ENCODE measurements at places on chromosomes 2 and 18.
A peak's percentile ranks its signal among the peaks of the same experiment; 100 is the strongest.

DNA sequence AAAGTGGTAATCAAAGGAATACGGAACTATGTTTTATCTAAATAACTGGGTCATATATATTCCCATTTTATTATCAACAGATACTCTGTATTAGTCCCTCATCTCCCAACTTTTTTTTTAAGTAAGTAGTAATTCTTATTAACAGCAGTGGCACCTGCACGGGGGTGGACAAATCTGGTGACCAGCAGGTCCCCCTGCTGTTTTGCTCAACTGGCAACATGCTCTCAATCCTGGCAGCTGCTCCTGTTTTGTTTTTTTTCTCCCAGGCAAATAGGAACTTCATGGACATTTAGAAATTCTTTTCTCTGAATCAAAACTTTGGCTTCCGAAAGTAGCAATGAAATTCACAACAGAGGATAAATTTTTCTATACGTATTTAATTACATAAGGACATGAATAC, 193.5 kb downstream of the SS18 start:
- no peak for DNase-seq

DNA sequence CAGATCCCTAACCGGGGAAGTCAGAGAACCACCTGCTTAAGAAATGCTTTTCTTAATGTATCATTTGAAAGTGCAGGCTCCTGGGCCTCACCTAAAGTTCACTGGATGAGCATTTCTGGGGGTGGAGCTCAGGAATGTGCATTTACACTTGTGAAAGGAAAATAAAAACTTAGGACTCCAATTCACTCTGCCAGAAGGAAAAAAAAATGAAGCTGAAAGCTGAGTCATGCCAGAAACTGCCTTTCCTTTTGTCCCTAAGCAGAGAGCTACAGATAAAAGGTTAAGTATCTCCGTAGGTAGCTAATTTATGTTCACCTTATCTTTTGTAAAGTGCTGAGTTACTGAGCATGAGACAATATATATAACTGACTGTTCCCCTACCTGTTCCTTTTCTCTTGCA, 229.5 kb upstream of the MEX3C start:
- no peak for DNase-seq

DNA sequence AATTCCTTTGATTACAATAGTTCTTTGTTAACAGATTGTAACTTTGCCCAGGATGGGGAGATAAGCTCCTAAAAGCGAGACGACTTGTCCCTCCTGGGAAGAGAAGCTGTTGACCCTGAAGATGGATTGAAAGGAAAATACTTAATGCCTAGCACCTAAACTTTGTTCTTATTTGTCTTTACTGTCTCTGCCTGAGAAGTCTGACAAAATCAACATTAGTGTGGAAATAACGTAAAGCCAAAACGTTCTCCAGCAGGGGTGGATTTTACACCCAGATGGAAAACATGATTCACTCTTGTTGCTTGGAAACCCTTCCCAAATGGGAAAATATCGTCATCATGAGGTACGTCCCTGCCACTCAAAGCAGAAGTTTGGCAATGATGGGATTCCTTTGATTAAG, 450.1 kb downstream of the SLC4A3 start:
- DNase-seq, result no peak

DNA sequence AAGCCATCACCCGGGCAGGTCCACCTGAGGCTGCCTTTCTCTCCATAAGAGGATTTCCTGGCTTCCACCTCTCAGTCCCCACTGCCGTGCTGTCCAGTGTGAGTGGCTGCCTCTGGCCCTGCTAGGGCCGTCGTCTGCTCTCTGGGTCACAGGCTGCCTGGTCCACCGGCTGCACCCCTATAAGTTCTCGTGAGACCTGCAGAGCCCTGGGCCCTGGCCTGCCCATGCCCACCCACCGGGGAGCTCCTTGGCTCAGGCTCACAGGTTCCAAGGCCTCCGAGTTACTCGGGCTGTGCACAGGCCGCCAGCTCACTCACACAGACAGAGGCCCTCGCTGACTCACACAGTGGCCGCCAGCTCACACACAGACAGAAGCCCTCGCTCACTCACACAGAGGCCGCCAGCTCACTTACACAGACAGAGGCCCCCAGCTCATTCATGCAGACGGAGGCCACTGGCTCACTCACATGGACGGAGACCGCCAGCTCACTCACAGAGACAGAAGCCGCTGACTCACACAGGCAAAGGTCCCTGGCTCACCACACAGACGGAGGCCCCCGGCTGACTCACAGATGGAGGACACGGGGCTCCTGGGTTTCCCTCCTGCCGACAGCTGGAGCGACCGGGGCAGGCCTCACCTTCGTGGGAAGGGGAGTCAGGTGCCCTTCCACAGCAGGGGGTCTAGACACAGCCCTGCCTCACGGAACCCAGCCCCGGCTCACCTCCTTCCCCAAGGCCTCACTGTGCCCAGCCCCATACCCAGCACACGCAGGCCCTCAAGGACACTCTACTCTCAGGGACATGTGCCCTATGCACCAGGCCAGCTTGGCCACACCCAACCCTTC, 334.1 kb upstream of the MYT1L start:
- no peak for DNase-seq

GRCh38 chr18:13558124-13558523, 168.2 kb downstream of the FAM210A start:
- peak; percentile 52 for DNase-seq

- peak; percentile 29 for DNase-seq
Observed at GRCh38 chr2:232339121-232340081, 39.1 kb upstream of the ALPP start.

Data from HAP-1 (cell line).